ENCODE measurements at places on chromosomes 2 and 18.

GRCh38 chr2:233542507-233542906, 24.1 kb downstream of the USP40 start:
- DNase-seq: no peak

DNA sequence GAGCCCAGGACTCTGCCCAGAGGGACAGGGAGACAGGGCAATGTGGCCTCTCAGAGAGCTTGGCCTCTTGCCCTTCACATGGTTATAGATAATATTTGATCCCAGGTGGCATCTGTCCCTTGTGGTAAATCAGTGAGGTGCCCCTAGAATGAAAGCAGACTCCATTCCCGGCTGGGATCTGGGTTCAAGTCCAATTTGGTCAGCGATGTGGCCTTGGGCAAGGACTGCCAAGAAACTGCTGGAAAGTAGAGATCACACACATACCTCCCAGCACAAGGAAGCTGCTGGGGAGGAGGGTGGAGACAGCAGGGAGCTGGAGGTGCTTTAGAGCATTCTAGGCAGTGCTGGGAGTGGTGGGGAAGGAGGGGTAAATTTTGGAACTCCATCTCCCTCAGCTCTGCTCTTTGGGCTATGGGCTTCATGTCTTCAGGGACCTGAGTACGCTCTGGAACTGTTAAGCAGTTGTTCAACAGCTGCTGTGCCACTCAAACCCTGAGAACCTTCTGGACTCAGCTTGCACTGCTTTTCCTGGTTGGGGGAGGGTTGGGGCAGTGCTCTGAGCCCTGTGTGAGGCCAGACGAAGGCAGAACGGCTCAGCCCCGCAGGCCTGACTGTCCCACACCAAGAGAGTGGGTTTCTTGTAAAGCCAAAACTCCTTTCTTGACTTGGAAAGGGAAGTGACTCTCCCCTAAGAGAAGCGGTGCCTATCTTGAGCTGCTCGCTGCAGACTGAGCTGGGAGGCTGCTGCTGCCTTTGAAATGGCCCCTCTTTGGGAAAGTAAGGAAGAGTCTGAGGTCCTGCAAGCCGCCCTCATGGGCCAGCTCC, 23.0 kb downstream of the INPP5D start:
- no peak for DNase-seq

DNA sequence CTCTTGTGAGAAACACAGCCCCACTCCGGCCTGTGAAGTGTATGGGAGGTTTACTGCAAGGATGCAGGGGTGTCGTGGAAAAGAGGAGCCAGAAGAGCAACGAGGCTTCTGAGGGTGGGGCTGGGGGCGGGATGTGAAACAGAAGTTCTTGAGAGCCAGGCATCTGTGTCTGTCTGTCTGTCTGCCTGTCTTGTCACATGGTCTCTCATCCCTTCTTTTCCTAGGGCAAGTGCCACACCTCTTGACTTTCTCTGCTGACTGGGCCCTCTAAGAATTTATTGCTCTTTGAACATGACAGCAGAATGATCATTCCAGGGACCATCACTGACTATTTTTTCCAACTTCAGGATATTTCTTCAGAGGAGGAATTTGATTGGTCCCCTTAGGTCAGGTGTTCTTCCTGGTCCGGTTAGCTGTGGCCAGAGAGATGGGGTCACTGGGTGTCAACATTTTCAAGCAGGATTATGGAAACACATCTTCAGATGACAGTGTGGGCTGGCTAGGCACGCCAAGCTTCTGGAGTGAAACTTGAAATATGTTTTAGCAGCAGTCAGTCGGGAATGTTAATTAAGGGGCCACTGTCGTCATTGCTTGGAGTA, 131.0 kb downstream of the FHOD3 start:
- no peak for DNase-seq

DNA sequence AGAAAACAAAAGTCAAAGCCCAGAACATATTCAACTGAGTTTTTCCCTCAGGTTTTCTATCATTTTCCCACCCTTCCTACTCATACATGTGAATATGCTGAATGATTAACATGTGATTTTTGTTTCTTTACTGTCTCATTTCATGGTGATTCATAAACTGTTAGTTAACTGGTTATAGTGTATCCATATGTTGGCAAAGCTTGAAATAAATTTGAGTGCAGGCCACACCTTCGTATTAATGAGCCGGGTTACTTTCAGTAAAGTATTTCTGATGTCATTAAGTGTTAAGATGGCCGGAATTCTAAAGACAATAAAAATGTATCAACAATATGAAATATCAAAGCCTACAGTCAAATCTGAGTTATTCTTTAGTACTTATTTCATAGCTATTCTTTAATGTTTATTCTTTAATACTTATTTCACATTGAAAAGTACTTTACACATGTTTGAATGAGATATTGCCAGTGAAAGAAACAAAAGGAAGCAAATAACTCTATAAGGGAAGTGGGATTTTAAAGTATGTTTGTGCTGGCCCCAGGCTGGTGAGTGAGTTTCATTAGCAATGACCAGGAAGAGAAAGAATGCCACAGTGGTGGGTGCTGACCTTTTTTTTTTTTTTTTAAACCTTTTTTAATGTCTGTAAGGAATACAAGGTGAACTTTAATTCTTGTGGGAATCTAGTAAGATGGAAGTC, 178.6 kb downstream of the NEDD4L start:
- no peak for DNase-seq

- no peak for DNase-seq
Measured at GRCh38 chr2:70029814-70030409, 57.4 kb upstream of the PCBP1 start.

DNA sequence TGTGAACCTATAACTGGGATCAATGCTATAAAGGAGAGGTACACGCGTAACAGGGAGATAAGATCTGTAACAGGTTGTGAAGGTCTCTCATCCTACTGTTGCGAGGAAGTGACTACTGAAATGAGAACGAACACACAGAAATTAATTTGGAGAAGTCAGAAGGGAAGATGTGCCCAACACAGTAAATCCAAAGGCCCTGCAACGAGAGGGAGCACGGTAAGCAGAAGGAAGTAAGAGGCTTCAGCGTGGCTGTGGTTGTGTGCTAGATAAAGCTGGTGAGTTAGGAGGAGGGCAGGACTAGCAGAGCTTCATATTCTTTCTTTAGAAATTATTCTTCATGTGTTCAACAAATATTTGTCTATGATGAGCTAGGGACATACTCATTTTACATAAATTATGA, 2.5 kb upstream of the ATG16L1 start:
- DNase-seq: no peak

DNA sequence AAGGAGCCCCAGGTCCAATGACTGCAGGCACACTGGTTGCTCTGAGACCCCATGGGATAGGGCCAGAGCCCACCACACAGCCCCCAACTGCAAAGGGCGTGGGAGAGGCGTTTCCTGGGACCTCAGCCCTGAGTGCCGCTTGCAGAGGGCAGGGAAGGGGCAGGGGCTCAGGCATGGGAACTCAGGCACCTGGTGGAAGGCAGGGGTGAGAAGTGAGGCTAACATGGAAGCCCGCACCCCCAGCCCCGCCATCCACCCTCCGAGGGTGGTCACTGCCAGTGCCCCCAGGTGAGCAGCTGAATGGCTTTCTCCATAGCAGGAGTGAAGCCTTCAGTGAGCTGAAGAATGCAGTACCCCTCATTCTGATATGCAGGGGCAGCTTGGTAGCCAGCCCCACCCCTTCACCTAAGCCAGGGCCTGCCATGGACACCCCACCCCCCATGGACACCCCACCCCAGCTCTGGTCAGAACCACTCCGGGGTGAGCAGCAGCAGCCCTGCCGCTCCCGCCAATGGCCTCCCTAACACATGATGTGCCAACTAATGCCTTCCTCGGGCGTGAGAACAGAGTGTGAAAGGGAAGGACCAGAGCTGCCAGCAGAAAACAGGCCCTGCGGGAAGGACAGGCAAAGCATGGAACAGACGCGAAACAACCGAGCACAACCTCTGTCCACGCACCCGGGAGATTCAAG, 6.6 kb downstream of the KIF1A start:
- no peak for DNase-seq

GRCh38 chr2:152336119-152336853, 1.3 kb downstream of the FMNL2 start:
- DNase-seq: no peak

- DNase-seq: no peak
Measured at GRCh38 chr2:22694856-22695255, 690.1 kb upstream of the KLHL29 start.

- DNase-seq: peak; percentile 69
Measured at GRCh38 chr2:190649035-190649797, at the start of gene NAB1. Gene NAB1 (plus strand): TSS chr2:190649083. CDS start chr2:190659177, 10,094 bp downstream.

GRCh38 chr2:239602290-239603282, 201.8 kb upstream of the HDAC4 start:
- no peak for DNase-seq

- DNase-seq: no peak
Measured at GRCh38 chr2:32427672-32428610, 71.1 kb downstream of the BIRC6 start.

DNA sequence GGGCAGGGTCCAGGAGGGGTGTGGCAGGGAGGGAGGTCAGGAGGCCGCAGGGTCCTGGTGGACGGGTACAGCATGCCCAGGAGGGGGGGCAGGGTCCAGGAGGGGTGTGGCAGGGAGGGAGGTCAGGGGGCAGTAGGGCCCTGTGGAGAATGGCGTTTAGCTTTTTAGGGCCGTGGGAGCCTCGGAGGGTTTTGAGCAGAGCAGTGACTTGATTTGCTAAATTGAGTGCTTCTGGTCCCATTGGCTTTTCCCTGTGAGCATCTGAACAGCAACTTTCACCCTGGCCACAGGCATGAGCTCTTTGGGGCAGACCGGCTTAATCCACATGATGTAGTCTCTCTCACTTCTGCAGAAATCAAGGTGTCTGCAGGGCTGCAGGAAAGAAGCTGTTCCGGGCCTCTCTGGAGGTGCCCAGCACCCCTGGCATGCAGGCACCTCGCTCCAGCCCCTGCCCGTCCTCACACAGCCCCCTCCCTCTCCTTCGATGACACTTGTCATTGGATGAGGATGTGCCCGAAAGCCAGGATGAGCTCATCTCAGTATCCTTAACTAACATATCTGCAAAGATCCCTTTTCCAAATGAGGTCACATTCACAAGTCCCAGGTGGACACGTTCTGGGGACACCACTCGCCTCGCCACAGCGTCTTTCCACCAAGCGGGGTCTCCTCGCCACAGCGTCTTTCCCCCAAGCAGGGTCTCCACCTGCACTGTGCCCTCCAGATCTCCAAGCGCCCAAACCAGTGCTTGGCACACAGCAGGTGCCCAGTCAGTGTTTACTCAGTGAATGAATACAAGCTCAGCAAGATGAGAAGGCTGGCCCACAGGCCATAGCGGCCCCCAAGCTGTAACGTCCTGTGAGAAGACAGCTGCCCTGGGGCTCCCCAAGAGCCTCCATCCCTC, 94.0 kb downstream of the NDUFA10 start:
- no peak for DNase-seq

GRCh38 chr2:120750488-120751210, 15.0 kb downstream of the GLI2 start:
- DNase-seq: no peak

- DNase-seq: no peak
Measured at GRCh38 chr2:39666491-39667101, 879 bp downstream of the TMEM178A start.

- no peak for DNase-seq
Measured at GRCh38 chr2:57434441-57434840, 612.2 kb upstream of the VRK2 start.

- DNase-seq: no peak
Measured at GRCh38 chr2:22807872-22808271, 577.1 kb upstream of the KLHL29 start.

DNA sequence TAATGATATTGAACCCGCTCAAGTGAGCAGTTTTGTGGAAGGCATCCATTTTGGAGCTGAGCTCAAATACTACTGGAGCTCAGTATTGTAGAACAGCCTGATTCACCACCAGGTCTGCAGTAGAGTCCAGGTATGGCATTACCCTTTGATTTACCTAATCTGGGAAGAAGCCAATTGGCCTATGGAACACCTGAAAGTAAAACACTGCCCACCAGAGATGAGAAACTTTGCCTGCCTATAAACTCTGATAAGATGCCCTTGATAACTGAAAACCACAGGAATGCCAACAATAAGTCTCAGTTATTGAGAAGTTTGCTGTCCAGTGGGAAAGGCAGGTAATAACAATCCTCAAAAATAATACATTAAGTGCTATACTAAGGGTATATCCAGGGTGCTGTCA, 25.5 kb upstream of the TDRD15 start:
- no peak for DNase-seq
